ENCODE measurements at places on chromosomes 6 and 20.

DNA sequence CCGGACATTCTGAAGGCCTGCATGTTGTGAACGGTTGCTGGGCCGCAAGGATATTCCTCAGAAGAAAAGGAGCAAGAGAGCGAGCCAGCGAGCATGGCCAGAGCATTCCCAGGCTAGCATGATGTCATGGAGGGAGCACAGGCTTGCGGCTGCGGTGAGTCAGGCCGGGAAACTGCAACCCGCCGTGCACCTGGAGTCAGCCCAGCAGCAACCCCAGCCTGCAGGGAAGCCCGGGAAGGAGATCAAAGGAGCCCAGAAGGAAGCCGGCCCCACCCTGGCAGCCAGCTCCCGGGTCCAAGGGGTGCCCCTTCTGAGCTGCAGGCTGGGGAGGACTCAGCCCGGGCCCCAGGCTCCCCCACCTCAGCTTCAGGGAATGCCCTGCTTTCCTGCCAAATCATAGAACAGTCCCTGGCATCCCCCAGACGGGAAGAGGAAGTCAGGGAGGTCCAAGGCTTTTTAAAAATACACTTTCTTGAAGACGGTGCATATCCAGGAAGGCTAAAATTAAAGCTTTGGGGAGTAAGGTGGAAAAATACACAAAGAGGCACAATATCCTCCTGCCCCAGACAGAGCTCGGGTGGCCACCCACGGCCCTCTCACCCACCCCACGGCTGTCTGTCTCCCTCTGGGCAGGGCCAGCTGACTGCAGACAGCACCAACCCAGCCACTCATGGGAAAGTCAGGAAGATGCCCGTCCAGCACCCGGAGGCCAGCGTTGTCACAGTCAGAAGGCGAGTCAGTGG is 53.7 kb downstream of the BMP7 start:
- no peak for DNase-seq

DNA sequence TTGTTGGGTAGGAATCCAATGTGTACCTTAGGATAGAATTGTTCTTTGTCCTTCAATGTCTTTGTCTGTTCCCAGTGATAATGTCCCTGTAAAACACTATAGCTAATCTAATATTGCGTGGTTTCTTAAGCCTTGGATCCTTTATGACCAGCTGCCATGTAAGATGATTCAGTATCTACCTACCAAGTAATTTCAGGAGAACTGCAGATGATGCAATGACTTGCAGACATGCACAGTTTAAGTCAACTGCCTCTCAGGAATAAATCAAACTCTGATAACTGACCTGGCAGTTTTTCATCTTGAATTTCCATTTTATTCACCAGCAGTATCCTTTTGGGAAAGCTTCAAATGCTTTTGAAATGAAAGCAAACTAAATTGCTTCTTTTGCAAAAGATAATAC is 157.8 kb downstream of the TPBG start:
- no peak for DNase-seq

- no peak for DNase-seq
Measured at GRCh38 chr6:42404484-42404883, 47.2 kb downstream of the TRERF1 start.

- no peak for DNase-seq
Measured at GRCh38 chr6:136550045-136550329, 235 bp downstream of the MAP7 start.

- DNase-seq = no peak
Measured at GRCh38 chr20:50577175-50578018, 67.2 kb downstream of the PTPN1 start.

DNA sequence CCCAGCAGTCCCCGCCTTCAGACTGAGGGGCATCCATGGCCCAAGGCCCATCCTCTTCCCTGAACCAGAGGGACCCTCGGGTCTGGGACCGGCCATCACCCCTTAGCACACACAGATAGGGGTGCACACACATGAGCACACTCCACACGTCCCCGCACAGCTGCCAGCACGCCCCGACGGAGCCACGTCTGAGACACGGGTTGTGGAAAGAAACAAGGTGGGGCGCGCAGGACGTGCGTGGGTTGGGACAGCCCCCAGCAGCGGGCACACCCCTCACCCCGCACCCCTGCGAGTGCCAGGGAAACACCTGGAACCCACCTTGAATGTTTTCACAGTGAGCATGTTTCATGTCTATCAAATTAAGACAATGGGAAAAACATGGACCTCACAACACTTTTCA is 6.4 kb downstream of the GATA5 start:
- DNase-seq = no peak

DNA sequence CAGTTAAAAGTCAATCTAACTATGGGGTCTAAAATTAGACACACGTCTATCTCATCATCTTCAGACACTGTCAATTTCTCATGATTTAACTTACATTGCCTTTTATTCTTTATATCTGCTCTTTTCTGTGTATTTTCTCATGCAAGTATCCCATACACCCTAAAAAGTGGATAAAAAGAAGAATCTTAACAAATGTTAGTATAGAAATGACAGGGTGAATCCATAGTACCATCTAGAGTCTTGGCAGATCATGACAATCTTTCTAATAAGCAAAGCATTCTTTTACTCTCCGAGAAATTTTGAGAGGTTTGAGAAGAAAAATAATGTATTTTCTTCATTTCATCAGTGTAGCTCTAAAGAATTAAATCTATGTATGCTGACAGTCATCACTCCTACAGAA is 382.7 kb downstream of the C6orf118 start:
- no peak for DNase-seq

DNA sequence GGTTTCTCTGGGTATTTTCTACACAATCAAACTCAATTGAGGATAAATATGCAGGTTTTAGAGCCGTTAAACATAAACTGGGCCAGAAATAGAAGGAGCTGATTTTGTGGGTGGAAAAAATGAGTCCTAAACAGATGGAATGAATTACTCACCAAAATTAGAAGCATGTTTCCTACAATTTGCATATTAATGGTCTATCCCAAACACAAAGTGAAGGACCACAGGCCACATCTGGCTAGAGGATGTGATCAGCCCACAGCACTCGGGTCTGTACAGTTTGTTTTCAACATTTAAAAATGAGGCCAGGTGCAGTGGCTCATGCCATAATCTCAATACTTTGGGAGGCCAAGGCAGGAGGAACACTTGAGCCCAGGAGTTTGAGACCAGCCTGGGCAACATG is 296.3 kb downstream of the PREX1 start:
- DNase-seq = no peak

- no peak for DNase-seq
Measured at GRCh38 chr6:4805553-4806336, 29.5 kb downstream of the CDYL start.

GRCh38 chr6:47722194-47722593 is 23.8 kb downstream of the ADGRF4 start:
- no peak for DNase-seq

All from T-helper 1 cell (primary cell).